ENCODE measurements at places on chromosomes 3 and 15. TPM values are rescaled to one million over a fixed set of nuclear protein-coding genes. Genes with fewer than 3 reads are reported as not detected.
A peak's percentile ranks its signal among the peaks of the same experiment; 100 is the strongest.

AADACL2 gene
- not detected for total RNA-seq

XCR1 gene
- not detected for total RNA-seq

DAZL gene
- not detected for total RNA-seq

RTP4 gene
- total RNA-seq = not detected

NTRK3 gene
- total RNA-seq = 52.7 TPM

GHRL gene
- total RNA-seq = not detected

ZIC1 gene
- total RNA-seq = 1.5 TPM

DNA sequence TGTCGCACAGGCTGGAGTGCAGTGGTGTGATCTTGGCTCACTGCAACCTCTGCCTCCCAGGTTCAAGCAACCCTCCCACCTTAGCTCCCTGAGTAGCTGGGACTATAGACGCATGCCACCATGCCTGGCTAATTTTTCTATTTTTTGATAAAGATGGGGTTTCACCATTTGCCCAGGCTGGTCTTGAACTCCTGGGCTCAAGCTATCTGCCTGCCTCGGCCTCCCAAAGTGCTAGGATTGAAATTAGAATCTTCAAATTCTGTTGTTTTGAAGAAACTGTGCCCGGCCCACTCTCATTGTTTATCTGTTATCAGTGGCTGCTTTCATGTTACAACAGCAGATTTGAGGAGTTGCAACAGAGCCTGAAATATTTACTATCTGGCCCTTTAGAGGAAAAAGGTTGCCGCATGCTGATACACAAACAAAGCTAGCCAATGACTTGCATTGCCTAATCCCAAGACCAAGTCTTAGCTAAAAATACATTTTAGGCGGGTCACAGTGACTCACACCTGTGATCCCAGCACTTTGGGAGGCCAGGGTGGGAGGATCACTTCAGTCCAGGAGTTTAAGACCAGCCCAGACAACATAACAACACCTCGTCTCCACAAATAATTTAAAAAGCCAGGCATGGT is 43.2 kb upstream of the PPP4R2 start:
- DNase-seq = no peak

DNA sequence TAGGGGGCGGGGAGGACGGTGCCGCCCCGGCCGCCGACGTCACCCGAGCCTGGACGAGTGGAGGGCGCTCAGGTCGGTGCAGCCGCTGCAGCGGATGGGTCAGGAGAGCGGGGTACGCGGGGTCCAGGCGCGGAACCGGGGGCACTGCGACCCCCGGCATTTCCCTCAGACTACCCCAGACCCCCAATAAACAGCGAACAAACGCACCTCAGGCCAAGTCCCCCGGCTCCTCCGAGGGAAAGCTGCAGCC is 78.9 kb downstream of the IQSEC1 start:
- DNase-seq = no peak

DNA sequence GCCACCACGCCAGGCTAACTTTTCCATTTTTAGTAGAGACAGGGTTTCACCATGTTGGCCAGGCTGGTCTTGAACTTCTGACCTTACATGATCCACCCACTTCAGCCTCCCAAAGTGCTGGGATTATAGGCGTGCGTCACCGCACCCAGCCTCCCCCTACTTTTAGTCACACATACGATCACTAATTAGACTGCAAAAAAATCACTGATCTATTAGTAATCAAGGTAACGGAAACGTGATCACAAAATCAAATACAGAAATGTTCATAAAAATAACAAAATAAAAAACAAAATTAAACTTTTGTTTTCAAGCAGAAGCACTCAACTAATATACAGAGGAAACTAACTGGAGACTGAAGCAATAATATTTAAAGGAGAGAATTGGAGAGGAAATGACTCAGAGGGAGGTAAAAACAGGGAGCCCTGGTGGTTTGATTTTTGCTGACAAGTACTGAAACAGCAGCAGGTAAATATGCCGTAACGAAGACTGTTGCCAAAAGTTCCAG is 4.6 kb downstream of the WDR53 start:
- DNase-seq = no peak

GRCh38 chr3:30122359-30122758 is 484.0 kb upstream of the TGFBR2 start:
- DNase-seq = no peak

DNA sequence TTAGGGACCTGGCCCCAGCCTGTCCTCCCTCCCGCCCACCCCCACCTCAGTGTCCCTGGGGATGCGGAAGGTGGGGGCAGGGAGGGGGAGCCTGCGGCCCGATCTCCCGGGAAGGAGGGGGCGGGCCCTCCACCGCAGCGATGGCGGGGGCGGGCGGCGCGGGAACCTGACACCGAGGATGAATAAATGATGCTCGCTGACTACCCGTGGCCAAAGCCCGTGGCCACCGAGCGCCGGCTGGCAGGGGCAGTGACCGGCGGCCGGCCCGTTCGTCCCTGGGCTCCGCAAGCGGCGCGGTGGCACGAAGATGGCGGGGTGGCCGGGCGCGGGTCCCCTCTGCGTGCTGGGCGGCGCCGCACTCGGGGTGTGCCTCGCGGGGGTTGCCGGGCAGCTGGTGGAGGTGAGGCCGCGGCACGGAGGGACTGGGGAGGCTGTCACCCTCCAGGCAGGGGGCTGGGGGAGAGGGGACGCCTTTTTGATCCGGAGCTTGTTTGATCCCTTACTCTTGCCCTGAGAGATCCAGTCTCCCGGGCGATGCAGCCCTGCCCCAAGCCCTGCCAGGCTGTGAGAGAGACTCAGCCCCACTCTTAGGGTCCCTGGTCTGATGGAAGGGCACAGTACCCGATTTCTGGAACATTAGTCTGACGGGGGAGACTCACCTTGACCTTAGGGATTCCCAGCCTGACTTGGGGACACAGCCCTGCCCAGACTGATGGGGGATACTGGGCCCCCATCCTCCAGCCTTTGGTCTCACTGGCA is at the start of gene TMIE:
TSS of gene TMIE (plus strand) at position 212 of the 759 bp plus-strand sequence. CDS start at position 308, 96 bp downstream.
- no peak for DNase-seq

DNA sequence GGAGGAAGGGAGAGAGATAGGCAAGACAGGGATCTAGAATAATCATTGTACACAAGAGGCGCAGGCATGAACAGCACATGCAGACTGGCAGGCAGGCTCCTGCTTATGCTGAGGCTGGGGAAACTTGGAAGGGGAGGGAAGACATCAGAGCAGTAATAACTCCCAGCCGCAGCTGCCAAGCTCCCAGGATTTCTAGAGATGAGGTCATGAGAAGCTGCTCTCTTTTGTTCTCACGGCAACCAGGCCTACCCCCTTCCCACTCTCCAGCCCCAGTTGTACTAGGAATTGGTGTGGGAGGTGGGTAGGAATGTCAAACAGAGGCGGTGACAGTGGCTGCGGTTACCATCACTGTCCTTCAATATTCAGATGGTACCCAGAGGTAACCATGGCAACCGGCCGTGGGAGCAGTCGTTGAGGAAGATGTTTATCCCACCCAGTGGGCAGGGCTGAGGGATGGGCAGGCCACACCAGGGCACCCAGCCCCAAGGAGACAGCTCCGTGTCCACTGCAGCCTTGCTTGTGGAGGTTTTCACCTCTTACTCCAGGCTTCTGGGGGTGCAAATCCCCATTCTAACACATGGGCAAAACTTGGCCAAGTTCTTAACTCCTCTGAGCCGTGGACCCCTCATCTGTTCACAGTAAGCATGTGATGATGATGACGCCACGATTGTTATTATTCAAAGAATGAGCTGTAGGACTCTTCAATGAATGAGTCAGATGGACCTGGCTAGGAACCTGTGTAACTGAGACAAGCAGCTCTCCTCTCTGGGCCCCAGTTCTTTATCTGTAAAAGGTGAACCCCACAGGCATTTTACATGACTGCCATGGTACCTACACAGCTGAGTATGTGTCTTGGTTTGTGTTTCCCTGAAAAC is 360.8 kb upstream of the PROK2 start:
- DNase-seq = no peak

DNA sequence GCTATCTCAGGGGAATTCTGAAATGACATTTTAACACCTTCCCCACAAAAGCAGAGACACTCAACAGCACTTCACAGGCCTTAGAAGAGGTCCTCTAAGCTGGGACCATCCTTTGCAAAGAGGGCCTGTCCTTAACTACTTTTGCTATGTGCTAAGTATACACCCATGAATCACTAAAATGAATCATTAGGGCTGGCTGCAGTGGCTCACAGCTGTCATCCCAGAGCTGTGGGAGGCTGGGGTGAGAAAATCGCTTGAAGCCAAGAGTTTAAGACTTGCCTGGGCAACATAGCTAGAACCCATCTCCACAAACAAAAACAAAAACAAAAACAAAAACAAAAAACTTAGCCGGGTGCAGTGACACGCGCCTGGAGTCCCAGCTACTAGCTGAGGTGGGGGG is 53.9 kb upstream of the MELTF start:
- no peak for DNase-seq

GRCh38 chr15:43769584-43770228 is 7.1 kb downstream of the ELL3 start:
- peak; percentile 75 for DNase-seq

DNA sequence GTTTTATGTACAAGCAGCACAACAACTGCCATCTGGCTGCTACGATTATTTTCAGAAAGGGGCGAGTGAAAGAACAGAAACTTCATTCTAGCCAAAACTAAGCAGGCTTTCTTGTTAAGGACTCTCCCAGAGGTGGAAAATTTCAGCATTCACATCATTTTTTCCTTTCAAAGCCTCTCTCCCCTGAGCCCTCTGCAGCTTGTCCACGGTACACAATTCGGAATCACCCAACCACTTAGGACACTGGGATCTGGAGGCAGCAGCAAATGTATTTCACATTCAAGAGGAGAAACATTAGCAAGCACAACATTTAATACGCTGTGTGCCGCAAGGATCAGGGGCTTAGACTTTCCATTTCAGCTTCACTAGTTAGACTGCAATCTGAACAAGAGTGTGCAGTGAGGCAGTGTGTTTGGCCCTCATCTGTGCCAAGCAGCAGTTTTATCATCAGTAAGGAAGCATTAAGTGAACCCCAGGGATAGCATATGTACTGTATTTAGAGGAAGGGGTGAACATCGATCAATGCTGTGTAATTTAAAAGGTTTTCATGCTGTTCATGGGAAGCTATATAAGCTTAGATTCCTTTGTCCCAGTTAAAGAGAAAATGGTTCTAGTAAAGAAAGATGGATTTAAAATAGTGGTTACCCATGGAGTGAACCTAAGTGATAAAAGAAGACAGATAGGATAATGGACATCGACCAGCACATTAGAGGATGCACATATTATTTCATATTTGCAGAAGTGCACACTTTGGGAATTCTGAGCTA is 504.9 kb downstream of the TBL1XR1 start:
- no peak for DNase-seq

DNA sequence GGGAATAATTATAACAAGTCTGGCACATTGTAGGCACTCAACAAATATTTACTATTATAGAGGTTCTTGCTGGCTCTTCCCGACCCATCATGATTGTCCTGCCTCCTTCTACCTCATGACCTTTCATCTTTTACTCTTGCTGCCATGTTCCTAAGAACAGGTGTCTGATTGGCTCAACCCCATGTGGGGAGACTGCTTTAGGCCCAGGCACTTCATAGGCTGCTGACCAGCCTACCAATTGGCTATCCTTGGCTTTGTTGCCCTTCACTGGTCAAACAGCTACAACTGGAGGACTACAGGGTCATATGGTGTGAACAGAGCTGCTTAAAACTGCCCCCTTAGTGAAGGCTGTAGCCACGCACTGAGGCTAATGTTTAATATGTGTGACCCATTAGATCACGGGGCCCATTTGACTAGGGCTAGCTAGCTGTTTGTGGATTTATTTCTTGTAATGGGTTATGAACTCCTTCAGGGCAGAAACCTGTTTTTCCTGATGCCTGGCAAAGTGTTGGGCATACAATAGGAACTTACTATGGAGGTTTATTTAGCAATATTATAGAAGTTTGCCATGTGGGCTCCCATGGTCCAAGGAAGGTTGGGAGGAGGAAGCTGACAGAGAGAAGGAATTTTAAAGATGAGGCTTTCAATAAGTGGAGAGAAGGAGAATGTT is 239.9 kb upstream of the TBC1D5 start:
- DNase-seq = no peak

DNA sequence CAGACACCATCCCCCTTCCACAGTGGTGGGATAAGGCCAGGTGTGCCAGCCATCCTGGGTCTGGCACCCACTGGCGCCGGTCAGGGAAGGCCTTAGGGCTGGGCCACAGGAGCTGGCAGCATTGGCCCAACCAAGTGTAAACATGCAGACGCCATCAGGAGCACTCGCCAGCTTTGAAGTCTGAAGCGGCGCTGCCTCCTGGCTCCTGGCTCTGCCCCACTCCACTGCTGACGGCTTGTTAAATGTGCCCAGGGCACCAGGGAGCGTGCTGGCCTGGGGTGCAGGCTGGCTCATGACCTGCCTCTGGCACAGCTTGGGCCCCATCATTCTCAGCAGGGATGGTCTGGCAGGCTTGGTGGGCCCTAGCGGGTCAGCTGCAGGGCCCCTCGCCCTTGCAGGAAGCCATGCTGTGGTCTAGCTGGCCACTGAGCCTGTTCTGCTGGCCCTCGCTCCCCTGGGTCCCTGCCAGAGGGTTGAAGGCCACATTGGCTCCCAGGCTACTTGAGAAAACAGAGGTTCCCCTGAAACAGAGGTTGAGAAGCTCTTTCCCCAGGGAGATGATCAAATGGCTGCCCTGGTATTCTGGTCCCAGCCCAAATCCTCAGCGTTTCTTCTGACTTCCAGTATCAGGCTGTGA is 116.6 kb downstream of the DNAJB8 start:
- no peak for DNase-seq

DNA sequence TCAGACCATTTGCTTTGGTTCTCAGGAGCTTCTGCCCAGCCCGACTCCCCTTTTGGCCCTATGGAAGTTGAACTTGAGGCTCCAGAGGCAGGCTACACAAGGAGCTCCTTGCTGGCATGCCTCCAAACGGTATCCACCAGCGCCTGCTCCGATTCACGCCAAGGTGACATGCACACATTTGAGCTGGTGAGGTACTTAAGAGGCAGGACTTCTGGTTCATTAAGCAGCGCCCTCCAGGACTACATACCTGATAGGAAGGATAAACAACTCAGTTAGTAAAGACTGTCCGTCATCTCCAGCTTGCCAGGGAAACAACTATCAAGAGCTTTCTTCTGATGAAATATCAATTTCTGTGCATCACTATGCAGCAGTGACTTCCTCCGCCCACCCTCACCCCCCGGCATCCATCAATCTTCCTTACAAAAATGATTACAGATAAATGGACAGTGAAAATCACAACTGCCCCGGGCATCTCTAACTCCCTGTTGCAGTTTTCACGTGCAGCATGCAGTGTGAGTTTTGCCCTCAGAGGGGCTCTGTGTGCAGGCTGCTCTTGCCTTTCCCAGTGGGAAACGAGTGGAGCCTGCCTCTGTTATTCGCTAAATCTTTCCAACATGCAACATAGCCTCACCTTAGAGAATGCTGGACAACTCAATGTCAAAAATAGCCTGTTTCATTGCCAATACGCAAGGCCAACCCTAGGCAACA is 122.9 kb downstream of the ARRDC4 start:
- no peak for DNase-seq

DNA sequence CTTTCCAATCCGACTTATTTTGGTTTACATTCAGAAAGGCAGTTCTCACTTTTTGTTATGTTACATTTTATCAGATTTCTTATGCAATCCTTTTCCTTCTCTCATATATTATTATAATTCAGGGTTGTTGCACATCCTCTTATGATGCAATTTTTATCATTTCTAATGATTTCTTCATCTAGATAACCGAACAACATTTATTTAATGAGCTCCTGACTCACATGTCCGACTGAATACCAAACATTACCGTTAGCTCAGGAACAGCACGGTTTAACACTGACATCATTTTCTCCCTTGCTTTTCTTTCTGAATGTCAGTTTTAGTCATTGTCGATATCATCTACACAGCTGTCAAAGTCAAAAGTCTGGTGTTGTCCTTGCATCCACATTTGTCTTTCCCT is 199.2 kb downstream of the BCHE start:
- no peak for DNase-seq

- no peak for DNase-seq
Measured at GRCh38 chr3:43222590-43222989, 63.8 kb upstream of the SNRK start.
